ENCODE measurements at places on chromosomes 1 and 21.

GRCh38 chr1:7366955-7367665 is 404.0 kb upstream of the VAMP3 start:
- no peak for DNase-seq

GRCh38 chr1:175211656-175212055 is 19.1 kb upstream of the KIAA0040 start:
- no peak for DNase-seq

- DNase-seq = no peak
Observed at GRCh38 chr1:84298328-84298683, 3.2 kb upstream of the SAMD13 start.

GRCh38 chr1:156270314-156270713 is 12.3 kb downstream of the SMG5 start:
- no peak for DNase-seq

GRCh38 chr1:119968068-119968492 is 71.8 kb upstream of the ADAM30 start:
- DNase-seq = no peak

GRCh38 chr1:70719154-70719553 is 308.1 kb downstream of the CTH start:
- DNase-seq = no peak

GRCh38 chr1:177007437-177008161 is 156.9 kb downstream of the ASTN1 start:
- DNase-seq = no peak
